Suppressor macrophage (primary cell): ENCODE measurements at places on chromosomes 7 and 10.
A peak's percentile ranks its signal among the peaks of the same experiment; 100 is the strongest.

- DNase-seq, result no peak
Measured at GRCh38 chr7:137990251-137990941, 11.5 kb downstream of the CREB3L2 start.

GRCh38 chr10:50805981-50806622, 66.4 kb downstream of the ASAH2B start:
- DNase-seq, result no peak

DNA sequence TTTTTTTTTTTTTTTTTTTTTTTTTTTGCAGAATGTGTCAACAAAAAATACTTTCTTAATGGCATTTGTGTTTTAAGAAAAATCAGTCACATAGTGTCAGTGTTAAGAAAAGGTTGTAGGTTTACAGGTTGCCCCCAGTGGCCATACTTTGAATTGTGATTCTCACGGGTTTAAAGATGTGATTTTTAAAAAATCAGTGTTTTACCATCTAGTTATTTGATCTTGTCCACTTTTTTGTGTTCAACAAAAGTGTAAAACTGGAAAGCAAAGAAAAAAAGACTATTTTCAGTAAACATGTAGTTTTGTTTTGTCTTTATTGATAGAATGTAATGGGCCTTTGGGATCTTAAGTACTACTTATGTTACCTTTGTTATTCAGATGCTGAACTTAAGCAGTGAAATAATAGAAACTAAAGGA, 25.7 kb downstream of the SUV39H2 start:
- peak; percentile 30 for DNase-seq

- no peak for DNase-seq
Measured at GRCh38 chr7:130191791-130192190, 13.4 kb downstream of the TMEM209 start.

- no peak for DNase-seq
Measured at GRCh38 chr7:154859747-154860620, 142.9 kb downstream of the PAXIP1 start.

GRCh38 chr10:14858338-14858960, 20.2 kb upstream of the SUV39H2 start:
- no peak for DNase-seq

DNA sequence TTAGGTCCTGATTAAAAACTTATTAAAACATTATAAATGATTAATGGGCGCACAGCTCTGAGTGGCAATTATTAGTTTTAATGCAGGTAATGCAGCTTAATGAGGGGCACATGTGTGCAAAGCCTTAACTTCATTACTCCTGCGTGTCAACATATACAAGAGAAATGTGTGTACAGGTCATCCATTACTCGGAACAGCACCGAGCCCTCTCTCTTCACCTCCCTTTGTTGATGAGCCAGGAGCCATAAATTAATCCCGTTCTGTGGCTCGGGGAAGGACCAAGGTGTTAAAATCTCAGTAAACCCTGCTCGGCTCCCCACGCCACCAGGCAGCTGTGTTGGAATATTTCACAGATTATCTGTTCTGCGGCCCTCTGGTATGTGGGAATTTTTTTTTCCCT, 77.8 kb downstream of the EBF3 start:
- no peak for DNase-seq

DNA sequence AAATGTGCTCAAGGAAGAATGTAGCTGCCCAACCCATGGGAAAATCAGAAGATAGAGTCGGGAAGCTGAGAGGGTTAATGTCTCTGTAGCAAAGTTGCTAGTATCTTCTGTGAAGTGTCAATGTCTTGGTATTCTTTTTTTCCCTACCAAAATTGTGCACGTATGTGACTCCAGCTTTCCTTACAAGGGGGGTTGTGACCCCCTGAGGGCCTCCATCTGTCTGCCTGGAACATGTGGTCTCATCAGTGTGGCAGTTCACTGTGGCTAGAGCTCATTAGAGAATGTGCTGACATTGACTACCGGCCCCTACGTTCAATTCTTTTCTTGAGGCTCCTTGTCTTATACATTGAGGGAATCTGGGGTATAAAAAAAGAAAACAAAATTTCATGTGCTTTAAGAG, 725.2 kb upstream of the CELF2 start:
- no peak for DNase-seq

GRCh38 chr7:36937754-36938563, 213.7 kb upstream of the AOAH start:
- no peak for DNase-seq

DNA sequence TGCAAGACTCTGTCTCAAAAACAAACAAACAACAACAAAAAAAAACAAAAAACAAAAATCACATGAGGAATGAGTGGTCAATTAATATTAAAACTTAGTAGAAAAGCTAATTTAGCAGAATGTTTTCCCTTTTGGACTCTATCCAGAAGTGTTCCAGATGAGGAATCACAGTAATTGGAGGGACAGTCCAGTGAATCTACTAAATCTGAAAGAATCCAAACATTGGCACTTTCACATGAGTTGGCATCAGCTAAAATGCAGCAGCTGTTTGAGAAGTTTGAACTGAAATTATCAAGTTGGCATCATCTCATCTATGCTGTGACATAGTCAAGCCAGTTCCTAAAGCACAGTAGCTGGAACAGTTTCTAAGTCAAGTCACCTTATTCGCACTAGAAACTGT, 367.8 kb downstream of the PPP1R3A start:
- no peak for DNase-seq

- DNase-seq, result no peak
Measured at GRCh38 chr7:3634396-3634795, 333.3 kb downstream of the SDK1 start.

DNA sequence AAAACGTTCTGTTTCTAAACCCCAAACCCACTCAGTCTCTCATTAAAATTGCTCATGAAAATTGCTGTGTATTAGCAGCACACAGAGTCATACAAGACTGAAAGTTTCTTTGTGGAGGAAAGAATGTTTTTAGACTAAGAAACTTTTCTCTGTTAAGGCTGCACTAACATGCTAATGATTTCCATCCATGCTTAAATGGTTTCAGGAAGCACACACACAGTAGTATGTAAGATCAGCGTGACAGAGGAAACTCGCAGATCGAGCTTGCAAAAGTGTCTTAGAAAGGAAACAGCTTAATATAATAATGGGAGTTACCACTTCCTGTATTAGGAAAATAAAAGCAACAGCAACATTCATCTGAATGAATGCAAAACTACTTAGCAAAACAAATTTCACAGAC, 112.7 kb downstream of the ICA1 start:
- peak; percentile 77 for DNase-seq

- no peak for DNase-seq
Measured at GRCh38 chr10:17682236-17682946, 38.4 kb downstream of the STAM start.

DNA sequence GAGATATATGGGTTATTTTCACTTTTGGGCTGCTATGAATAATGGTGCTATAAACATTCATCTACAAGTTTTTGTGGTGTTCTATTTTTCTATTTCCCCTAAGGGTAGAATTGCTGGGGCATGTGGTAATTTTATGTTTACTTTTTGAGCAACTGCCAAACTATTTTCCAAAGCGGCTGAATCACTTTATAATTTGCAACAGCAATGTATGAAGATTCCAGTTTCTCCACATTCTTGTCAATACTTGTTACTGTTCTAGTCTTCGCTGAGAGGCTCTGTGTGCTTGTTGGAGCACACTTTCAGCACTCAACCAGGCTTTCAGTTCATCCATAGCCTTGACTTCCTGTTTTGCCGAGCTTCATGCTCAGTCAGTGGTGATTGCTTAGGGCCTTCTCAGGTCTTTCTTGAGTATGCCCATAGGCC, 39.0 kb downstream of the ADK start:
- DNase-seq, result peak; percentile 69

DNA sequence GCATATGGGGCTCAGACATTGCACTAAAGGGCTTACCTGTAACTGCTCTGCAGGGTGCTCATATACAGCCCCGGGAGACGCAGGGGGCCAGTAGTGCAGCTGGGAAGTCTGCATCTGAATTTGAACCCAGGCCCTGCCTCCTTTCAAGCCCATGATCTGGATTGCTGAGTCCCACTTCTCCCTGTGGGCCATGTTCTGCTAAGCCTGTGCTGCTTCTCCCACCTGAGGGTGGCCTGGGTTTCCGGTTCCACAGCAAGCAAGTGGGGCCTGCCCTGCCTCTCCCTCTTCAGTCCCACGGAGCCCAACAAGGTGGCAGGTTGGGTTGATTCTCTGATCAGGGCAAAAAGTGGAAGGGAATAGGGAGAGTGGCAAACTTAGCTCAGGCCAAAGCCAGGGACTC, 56.6 kb upstream of the GDF10 start:
- no peak for DNase-seq

- no peak for DNase-seq
Measured at GRCh38 chr7:8263048-8263447, 1.1 kb upstream of the ICA1 start.

- DNase-seq, result no peak
Measured at GRCh38 chr10:3452683-3453361, 280.2 kb upstream of the PITRM1 start.

DNA sequence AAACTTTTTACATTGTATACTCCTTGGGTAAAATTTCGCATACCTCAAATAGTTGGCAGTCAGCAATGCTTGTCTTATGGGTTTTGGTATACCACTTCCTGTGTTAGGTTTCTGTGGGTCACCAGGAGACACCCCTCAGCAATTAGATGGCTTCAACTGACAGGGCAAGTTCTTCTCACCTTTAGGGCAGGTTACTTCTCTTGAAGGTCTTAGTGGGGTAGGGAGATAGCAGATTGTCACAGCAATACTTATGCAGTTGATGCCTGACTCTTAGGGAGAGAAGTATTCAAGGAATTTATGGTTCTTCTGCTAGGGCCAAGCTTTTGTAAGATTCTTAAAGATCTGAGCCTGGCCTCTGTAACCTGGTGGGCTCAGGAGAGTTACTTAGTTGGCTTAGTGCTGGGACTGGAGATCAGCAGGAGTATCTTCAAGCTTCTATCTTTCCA, 42.9 kb downstream of the MKLN1 start:
- no peak for DNase-seq

- DNase-seq, result no peak
Measured at GRCh38 chr10:56240471-56240870, 120.6 kb downstream of the ZWINT start.

GRCh38 chr10:30392564-30392990, 41.4 kb upstream of the MAP3K8 start:
- DNase-seq, result peak; percentile 74

DNA sequence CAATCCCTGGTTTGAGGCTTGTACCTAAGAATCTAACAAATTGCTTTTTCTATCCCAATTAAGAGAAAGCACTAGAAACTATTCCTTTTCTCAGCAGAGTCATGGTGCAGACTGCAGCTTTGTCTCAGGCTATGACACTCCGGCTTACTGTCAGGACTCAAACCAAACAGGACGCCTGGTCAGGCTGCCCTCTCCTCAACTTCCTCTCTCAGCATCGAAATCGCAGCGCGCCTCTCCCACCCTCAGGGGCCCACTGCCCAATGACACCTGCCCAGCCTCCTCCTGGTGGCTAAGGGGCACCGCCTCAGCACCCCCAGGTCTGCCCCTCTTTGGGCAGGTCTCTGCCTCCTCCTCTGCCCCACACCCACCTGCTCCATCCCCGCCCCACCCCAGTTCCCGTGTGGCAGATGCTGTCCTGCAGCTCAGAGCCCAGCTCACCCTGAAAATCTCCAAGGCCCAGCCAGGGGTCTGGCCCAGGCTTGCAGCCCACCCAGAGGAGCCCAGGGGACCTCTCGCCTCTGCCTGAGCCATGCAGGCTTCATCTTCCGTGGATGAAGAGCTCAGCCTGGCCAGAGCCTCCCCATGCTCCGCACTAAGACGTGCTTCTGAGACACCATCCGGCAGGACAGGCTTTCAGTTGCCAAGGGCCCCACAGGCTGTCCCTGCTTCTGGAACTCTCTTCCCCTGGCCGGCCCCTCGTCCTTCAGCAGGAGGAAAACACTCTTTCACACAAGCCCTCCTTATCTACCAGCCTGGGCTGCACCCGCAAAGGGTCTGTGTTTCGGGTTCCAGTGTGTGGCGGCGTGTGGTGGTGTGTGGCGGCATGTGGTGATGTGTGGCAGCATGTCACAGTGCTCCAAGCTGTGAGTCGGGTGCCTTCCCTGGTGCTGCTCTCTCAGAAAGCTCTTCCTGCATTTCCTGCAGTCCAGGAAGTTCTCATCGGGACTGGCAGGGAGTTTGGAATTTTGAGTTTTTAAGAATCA, 16.4 kb upstream of the PTPRN2 start:
- DNase-seq, result no peak

GRCh38 chr7:129213828-129214227, 11.0 kb upstream of the AHCYL2 start:
- DNase-seq, result peak; percentile 30

- no peak for DNase-seq
Measured at GRCh38 chr10:15335508-15335907, 35.6 kb downstream of the FAM171A1 start.

- DNase-seq, result peak; percentile 55
Measured at GRCh38 chr7:157875230-157876179, 538.7 kb downstream of the DNAJB6 start.

DNA sequence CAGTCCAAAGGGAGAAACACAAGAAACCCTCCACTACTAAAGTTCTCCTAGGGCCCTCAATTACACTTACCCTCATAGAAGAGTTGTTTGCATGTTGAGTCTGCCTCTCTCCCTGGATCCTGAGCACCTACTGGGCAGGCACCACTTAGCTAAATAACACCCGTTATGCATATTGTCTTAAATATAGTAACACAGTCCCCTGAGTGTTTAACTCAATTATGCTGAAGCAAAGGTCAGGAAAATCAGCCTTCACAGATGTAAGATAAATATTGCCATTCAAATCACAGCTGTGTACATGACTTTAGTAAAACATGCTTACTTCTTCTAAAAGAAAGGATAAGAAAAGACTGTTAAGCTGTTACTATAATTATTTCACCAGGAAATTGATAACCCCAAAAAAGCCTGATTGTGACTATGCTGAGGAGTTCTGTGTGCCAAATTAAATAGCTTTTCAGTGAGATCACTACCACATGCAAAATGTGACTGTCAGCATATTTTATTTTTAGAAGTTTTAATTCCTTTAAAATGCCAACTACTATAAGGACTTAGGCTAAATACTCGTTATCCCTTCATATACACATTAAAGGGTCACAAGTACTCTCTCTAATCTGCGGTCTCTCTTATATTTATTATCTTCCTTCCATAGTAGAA, 733.9 kb upstream of the PHF14 start:
- DNase-seq, result no peak

DNA sequence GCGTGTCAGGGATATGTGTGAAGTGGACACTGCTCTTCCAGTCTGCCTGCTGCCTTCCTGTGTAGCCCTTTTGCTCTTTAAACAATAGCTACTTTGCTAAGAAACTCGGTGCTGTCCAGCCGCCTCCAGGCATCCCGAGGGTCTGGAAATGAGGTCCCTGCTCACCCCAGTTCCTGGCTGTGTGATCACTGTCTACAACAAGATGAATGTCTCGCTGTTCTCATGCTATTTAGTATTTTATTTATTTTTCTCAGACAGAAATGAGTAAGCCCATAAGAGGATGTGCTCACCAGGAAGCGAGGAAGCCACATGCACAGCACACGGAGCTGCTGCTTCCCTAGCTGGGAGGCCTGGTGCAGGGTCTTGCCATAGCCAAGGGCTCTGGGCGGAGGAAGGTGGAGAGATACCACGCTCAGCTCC, 167.0 kb upstream of the PITRM1 start:
- DNase-seq, result peak; percentile 74

GRCh38 chr7:87413951-87414793, 61.3 kb downstream of the ABCB4 start:
- no peak for DNase-seq

GRCh38 chr7:138164804-138165203, 88.5 kb downstream of the AKR1D1 start:
- no peak for DNase-seq

GRCh38 chr7:14818871-14819270, 83.7 kb downstream of the DGKB start:
- DNase-seq, result no peak

GRCh38 chr10:107834706-107835105, 670.2 kb upstream of the SORCS1 start:
- no peak for DNase-seq
